Stimulated activated CD8-positive, alpha-beta memory T cell treated with anti-CD3 and anti-CD28 coated beads, Interleukin-7, amount 100 ng/mL, for 24 hours (primary cell): ENCODE measurements at places on chromosomes 6 and 20.

DNA sequence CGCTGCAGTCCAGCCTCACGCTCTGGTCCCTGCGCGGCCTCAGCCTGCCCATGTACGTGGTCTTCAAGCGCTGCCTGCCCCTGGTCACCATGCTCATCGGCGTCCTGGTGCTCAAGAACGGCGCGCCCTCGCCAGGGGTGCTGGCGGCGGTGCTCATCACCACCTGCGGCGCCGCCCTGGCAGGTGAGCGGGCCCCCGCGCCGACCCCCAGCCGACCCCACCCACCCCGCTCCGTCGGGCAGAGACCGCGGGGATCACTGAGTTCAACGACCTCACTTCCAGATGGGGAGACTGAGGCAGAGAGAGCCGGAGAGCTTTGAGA lies 545 bp downstream of the SLC35D3 start:
- no peak for DNase-seq

GRCh38 chr20:46060301-46060881 lies 29.4 kb downstream of the NCOA5 start:
- DNase-seq: no peak

DNA sequence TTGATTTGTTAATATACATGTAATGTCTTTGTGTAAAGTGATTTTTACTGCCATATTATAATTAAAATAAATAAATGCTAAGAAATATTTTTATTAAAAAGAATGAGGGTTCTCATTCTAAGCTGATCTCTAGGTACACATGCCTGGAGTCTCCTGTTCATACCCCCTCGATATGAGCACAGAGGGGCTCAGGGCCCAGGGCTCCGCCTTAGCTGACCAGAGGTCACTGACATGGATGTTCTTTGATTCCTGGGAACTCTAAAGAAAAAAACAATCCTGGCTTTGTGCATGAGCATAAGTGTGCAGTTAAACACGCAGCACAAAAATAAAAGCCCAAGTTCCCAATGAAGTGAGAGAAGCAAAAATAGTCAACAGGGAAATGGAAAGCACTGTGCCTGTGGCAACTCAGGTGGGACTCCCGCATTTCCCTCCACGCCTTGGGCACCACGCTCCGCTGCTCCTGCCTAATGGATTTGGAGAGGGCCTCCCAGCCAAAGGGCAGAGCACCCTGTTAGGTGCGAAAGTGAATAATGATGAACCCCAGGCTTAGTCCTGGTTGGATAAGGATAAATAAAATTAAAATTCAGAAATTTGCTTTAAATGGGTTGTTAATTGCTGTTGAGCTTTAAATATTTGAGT lies 33.3 kb upstream of the QKI start:
- no peak for DNase-seq

DNA sequence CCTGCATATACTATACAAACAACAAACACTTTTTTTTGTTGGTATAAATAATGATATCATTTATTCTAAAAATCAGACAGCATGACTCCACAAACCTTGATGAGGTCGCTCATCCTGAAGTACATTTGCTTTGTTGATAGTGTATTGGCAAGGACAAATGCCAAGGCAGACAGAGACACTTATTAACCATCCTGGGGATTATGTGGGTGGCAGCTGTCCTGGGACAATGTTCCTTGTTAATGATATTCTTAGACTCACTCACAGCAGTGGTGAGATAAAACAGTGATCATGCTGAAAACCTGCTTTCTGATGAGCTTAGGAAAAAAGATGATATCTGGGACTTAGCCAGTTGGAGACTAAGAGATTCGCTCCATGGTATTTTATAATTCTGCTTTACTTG lies 85.4 kb upstream of the OGFRL1 start:
- DNase-seq: no peak

- DNase-seq: no peak
Measured at GRCh38 chr6:79833264-79833963, 113.9 kb downstream of the ELOVL4 start.

GRCh38 chr6:47203266-47203937 lies 106.3 kb downstream of the TNFRSF21 start:
- DNase-seq: no peak

- no peak for DNase-seq
Measured at GRCh38 chr6:46288835-46289234, 118.1 kb upstream of the ENPP5 start.

DNA sequence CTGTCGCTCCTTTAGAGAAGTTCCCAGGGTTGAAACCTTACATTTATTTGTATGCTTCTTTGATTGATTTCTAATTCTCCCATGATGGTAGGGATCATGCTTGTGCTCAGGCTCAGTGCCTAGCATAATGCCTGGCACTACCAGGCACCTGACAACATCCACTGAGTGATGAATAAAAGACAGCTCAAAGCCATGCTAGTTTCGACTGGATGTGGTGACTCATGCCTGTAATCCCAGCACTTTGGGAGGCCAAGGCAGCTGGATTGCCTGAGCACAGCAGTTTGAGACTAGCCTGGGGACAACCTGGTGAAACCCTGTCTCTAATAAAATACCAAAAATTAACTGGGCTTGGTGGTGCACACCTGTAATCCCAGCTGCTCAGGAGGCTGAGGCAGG lies 11.6 kb upstream of the CD164 start:
- DNase-seq: no peak

DNA sequence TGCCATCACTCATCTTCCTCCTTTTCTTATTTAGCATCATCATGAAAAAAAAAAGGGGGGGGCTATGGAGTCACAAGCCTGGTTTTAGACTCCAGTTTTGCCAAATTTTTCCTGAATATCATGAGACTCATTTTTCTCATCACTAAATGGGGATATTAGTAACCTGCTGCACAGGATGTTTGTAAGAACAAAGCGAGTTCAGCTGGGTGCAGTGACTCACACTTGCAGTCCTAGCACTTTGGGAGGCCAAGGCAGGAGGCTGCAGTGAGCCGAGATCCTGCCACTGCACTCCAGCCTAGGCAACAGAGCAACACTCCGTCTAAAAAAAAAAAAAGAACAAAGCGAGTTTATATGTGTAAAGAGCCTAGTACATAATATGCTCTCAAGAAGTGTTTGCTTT lies 82.8 kb downstream of the TFAP2A start:
- no peak for DNase-seq

- no peak for DNase-seq
Measured at GRCh38 chr6:2881423-2881822, 21.7 kb downstream of the SERPINB9 start.

DNA sequence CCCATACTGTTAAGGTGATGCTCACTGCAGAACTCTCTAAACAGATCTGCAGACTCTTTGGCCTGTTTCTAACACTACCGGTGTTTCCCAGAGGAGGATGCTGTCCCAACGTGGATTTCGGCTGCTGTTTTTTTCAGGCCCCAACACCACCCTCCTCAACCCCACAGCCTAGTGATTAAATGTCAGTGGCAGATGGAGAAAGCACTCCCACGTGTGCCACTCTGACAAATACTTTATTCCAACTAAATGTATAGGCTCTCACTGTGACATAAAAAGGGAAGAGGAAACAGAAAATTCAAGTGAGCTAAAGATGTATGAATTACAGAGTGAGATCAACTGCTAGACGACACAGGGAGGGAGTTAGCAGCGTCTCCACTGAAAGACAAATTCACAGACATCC lies 3.6 kb downstream of the TBC1D20 start:
- no peak for DNase-seq

DNA sequence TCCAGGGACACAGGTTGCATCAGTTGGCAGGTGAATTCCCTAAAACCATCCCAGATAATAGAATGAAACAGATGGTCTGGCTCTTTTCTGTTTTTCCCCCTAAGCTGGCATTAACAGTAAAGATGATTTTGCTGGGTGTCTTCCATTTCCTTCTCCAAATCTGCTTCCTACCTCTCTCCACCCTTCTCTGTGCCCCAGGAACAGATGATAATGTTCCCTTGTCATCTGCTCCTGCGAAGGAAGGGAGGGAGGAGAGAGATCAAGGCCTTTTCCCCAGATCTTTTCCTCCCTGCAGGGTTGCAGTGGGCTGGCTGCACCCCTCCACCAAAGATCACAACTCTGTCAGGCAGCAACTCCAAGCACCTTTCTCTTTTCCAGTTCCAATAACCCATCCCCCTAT lies 156.5 kb upstream of the PRDM1 start:
- DNase-seq: no peak

GRCh38 chr20:9912858-9913434 lies 74.1 kb upstream of the PAK5 start:
- no peak for DNase-seq

DNA sequence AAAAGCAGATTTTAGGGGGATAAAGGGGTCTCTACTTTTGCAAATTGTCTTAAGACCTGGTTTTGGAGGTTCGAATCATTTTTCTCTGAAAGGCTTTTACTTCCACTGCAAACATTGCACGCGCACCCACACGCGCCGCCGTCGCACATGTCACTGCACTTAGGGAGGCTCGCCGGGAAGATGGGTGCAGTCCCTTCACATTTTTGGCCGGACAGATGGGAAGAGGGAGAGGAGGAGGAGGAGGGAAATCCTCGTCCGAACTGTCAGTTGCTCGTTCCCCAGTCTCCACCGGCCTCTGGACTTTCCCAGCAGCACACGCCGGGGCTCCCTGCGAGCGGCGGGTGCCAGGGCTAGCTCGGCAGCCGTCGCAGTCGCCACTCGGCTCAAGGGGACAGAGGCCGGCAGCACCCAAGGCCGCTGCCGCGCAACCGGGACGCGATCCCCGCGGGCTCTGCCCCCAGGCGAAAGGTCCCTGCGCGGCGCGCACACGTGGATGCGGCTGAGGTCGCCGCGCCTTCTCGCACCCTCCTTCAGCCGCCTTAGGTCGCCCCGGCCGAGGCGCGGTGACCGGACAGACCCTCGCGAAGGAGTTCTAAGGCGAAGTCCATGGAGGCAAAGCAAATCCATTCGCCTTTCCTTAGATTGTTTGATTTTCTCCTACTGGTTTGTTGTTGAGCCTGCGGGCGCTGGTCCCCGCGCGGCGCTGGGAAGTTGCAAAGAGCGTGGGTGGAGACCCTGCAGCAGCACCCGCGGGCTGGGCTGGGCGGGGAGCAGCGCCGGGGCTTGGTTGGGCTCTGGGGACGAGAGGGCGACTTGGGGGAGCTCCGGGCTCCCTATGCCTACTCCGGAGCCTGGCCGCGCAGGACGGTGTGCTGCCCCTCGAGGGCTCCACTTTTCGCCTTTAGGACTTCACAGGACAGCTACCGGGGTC lies 1.2 kb downstream of the MYB start:
- no peak for DNase-seq
